ENCODE measurements at places on chromosomes 5 and 9.

DNA sequence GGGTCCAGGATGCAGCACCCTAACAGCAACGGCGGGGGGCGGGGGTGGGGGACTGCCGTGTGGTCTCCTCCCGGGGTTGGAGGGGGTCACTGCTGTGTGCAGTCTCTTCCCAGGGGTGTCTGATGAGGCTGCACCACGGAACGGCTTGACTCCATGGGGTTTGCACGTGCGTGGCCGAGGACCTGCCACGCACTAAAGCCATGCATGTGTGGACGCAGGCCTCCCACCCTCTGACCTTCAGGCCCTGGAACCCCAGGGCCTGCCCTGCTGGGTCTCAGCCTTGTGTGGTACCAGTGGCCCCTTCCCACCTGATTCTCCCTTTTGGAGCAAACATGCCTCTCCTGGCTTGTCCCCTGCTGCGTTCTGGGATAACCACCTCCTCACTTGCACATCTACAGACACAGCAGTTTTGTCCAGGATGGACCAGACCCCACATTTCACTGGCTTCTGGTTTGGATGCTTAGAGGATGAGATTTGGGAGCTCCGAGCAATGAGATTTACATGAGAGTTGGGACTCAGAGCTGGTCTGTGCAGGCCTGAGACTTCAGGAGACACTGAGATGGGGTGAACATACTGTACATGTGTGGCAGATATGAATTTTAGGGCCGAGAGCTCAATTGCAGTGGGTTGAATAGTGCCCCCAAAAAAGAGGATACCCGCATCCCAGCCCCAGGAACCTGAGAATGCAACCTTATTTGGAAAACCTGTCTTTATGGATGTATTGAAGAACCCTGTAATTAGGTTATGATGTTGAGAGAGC, 45.8 kb downstream of the SLC12A7 start:
- no peak for DNase-seq

DNA sequence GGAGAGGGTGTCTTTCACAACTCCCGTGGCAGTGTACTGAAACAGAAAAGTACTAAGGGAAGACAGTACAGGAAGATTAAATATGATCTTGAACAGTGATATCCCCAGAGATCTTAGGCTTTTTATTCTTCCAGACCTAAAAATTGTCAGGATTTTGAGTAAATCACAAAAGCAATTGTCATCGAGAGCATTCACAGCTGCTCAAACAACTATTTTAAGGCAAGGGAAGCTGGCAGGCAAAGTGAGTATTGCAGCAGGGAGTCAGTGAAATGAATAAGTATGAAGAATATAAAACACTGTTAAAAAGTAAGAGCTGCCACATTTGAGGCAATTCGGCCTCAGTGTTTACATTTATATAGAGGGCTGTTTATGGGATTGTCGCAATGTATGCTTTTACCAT, 479.0 kb downstream of the CAAP1 start:
- no peak for DNase-seq

DNA sequence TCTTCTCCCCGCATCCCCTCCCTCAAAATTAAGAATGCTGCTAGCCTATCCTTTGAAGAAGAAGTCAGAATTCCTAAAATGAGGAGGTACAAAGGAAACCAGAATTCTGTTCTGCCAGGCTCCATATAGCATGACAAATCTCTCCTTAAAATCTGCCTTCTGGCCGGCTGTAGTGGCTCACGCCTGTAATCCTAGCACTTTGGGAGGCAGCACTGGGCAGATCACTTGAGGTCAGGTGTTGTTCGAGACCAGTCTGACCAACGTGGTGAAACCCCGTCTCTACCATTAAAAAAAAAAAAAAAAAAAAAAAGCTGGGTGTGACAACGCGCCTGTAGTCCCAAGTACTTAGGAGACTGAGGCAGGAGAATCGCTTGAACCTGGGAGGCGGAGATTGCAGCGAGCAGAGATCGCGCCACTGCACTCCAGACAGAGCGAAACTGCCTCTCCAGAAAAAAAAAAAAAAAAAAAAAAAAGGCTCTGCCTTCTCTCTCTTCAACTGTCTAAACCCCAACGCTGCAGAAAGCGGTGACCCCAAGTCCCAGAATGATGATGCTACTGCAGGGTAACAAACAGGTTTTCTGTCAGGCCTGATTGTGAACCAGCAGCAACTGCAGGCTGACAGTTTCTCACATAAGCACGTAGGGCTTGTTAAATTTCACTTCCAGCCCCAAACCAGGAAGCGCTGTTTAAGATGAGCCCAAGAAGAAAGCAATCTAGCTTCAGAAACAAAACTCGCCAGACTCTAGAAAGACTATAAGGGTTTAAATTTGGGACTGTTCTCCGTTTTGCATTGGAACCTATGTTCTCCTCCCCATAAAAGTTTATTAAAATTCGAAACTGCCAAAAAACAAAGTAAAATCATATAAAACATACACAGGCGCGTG, 963 bp upstream of the CAST start:
- no peak for DNase-seq

DNA sequence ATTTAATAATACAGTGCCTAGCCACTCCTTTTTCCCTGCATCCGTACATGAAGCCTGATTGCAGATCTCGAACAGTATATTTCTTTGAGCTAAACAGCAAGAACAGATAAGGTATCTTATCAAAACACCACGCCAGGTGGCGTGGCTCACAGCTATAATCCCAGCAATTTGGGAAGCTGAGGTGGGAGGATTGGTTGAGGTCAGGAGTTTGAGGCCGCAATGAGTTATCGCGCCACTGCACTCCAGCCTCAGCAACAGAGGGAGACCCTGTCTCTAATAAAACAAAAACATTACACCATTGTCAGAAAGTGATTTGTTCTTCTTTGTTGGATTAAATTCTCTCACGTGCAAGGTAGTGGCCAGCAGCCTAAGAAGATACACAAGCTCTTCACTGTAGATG, 291.2 kb upstream of the DMRT1 start:
- DNase-seq = no peak

DNA sequence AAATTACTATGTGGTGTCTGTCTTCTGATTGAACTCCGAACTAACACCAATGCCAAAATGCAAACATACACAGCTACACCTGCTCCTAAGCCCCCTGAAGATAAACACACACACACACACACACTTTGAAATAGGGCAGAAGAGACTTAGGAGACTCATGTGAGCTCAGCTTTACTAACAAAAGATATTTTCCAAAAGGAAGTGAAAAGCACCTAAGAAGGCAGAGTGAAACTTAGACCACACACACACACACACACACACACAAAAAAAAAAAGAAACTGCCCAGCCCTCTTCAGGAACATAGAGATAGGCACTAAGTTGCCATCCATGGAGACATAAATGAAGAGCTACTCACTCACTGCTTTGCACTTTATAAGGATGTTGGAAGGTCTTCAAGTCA, 45.2 kb upstream of the APC start:
- DNase-seq = no peak

All from stimulated activated CD8-positive, alpha-beta memory T cell treated with anti-CD3 and anti-CD28 coated beads, Interleukin-12 subunit alpha, Interleukin-12 subunit beta, amount 100 ng/mL, for 4 hours (primary cell).